ENCODE measurements at places on chromosomes 4 and X. TPM values are rescaled to one million over a fixed set of nuclear protein-coding genes. Genes with fewer than 3 reads are reported as not detected.

GRCh38 chr4:183618681-183619080, 40.3 kb downstream of the RWDD4 start:
- H3K36me3 ChIP-seq, result no peaks in the 10 kb centered on the region
- H3K4me3 ChIP-seq, result no peak overlapping the region
- no peaks in the 10 kb centered on the region for H3K27me3 ChIP-seq

DNA sequence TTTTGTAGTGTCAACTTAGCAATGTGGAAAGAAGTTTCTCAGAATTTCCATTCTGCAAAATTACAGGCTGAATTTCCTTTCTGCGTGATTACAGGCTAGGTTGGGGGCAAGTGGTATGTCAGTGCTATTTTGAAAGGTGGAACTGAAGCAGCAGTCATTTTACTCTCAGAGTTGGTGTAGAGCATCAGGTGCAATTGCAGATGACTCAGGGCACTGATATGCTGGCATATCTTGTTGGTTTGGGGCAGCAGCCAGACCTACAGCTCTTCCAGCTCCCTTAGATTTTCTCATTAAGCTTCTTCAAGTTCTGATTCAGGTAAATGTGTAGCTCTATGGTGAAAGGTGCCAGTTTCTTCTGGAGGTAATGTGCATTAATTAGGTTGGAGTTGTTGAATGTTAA, 930.7 kb upstream of the PCDH10 start:
- no peak overlapping the region for H3K4me3 ChIP-seq
- H3K36me3 ChIP-seq, result no peaks in the 10 kb centered on the region
- no peak overlapping the region for H3K27ac ChIP-seq
- no peak for DNase-seq

Gene SSX2B
- not detected for total RNA-seq

DNA sequence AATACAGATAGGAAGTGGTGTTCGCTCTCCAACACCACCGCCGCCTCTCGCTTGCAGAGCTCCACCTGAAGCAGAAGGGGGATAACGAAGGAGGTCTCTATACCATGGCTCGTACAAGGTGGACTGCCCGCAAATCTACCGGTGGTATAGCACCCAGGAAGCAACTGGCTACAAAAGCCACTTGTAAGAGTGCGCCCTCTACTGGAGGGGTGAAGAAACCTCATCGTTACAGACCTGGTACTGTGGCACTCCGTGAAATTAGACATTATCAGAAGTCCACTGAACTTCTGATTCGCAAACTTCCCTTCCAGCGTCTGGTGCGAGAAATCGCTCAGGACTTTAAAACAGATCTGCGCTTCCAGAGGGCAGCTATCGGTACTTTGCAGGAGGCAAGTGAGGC, 5.2 kb upstream of the BMP15 start:
- H3K36me3 ChIP-seq, result no peaks in the 10 kb centered on the region
- H3K4me1 ChIP-seq, result no peaks in the 10 kb centered on the region
- H3K27me3 ChIP-seq, result no peaks in the 10 kb centered on the region

- no peak overlapping the region for H3K27ac ChIP-seq
- no peak overlapping the region for H3K4me3 ChIP-seq
- H3K36me3 ChIP-seq, result no peaks in the 10 kb centered on the region
These were observed 39.7 kb upstream of the SHOX start for GRCh38 chrX:590693-591404.

DNA sequence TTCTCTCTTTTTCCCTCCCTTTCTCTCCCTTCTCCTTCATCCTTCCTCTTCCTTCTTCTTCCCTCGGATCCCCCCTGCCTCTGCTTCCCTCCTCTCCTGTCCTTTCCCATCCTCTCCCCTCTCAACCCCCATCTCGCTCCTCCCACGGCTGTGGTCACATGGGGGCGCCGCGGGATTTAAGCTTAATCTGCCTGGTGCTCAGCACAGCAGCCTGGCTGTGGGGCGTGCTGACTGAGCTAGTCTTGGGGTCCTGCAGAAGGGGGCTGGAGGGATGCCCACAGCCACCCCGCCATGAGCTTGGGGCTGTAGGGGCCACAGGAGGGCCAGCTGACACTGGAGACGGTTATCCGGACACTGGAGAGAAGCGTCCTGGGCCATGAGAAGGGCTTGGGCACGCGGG, 10.7 kb downstream of the SMIM10L2A start:
- H3K36me3 ChIP-seq, result no peaks in the 10 kb centered on the region
- no peak overlapping the region for H3K27ac ChIP-seq
- H3K4me3 ChIP-seq, result no peak overlapping the region
- no peaks in the 10 kb centered on the region for H3K27me3 ChIP-seq
- no peaks in the 10 kb centered on the region for H3K4me1 ChIP-seq

- H3K4me1 ChIP-seq, result no peaks in the 10 kb centered on the region
- no peak overlapping the region for H3K27ac ChIP-seq
- no peaks in the 10 kb centered on the region for H3K36me3 ChIP-seq
- no peak overlapping the region for H3K4me3 ChIP-seq
These were observed 759.7 kb upstream of the MAGEB2 start for GRCh38 chrX:29455702-29456101.

Gene TMEM35A
- total RNA-seq, result 0.26 TPM

Gene PDGFRA
- total RNA-seq, result 56.0 TPM

Gene TEX13B
- not detected for total RNA-seq

DNA sequence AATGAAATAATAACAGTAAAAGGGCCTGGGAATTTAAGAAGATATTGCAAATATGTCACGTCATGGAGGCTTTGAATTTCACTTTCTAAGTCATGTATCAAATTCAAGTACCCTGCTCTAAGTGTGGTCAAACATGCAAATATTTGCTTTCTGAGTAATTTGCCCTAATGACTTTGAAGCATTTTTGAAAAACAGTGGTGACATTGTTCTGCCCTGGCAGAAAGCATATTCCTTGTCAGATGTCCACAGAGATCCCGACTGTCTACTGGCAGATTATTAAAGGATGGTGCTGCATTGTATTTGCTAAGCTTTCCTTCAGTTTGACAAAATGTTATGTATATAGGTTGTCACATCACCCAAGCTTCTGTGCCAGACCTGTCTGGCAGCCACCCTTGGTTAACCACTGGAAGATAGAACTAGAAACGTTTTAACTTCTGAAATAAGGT, 92.5 kb downstream of the ANK2 start:
- no peaks in the 10 kb centered on the region for H3K36me3 ChIP-seq
- H3K27me3 ChIP-seq, result no peaks in the 10 kb centered on the region
- H3K4me3 ChIP-seq, result no peak overlapping the region

DNA sequence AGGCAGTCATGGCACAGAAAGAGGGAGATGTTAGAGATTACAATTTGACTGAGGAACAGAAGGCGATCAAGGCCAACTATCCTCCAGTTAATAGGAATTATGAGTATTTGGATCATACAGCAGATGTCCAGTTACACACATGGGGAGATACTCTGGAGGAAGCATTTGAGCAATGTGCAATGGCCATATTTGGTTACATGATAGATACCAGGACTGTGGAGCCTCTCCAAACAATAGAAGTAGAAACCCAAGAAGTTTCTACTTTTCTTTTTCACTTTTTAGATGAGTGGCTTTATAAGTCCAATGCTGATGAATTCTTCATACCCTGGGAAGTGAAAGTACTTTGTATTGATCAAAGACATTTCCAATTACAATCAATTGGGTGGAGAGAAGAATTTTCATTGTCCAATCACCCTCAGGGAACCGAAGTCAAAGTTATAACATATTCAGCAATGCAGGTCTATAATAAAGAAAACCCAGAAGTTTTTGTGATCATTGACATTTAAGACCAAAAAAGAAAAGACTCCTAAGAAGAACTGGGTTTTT, 139.1 kb downstream of the MAB21L2 start:
- no peak for DNase-seq
- no peaks in the 10 kb centered on the region for H3K27me3 ChIP-seq
- H3K27ac ChIP-seq, result no peak overlapping the region
- H3K4me1 ChIP-seq, result peaks cover 39% of the 10 kb centered on the region

Gene GLUD2
- total RNA-seq, result 3.1 TPM

GRCh38 chr4:151567056-151567455, 158.1 kb downstream of the FHIP1A start:
- H3K27me3 ChIP-seq, result no peaks in the 10 kb centered on the region
- no peaks in the 10 kb centered on the region for H3K36me3 ChIP-seq
- H3K4me3 ChIP-seq, result no peak overlapping the region

GRCh38 chr4:147963839-147964238, 232.0 kb downstream of the ARHGAP10 start:
- DNase-seq, result no peak
- H3K4me1 ChIP-seq, result no peaks in the 10 kb centered on the region
- H3K27ac ChIP-seq, result no peak overlapping the region
- no peaks in the 10 kb centered on the region for H3K36me3 ChIP-seq

DNA sequence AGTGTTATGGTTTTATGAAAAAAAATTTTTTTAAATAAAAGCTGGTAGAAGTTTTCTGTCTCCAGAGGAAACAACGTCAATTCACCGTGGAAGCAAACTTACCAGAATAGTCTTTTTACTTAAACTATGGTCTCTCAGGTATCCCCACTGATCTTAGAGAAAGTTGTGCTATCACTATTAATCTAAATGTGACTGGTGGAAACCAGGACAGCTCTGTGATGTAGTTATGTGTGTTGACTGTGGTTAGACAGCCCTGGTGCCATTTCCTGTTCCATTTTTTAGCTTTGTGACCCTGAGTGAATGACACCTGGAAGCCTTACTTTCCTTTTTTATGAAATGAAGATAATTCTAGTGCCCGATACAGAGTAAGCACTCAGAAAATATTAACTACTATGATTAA, 111.8 kb upstream of the HUWE1 start:
- no peak for DNase-seq
- no peaks in the 10 kb centered on the region for H3K4me1 ChIP-seq
- H3K36me3 ChIP-seq, result no peaks in the 10 kb centered on the region
- no peak overlapping the region for H3K27ac ChIP-seq

- no peak overlapping the region for H3K4me3 ChIP-seq
- H3K36me3 ChIP-seq, result no peaks in the 10 kb centered on the region
- H3K4me1 ChIP-seq, result no peaks in the 10 kb centered on the region
- no peak for DNase-seq
- H3K27me3 ChIP-seq, result no peaks in the 10 kb centered on the region
These were observed 8.7 kb downstream of the TIMP1 start for GRCh38 chrX:47590984-47591383.

- DNase-seq, result no peak
- no peak overlapping the region for H3K27ac ChIP-seq
- H3K4me3 ChIP-seq, result no peak overlapping the region
- no peaks in the 10 kb centered on the region for H3K36me3 ChIP-seq
These were observed 55.0 kb downstream of the ATP11C start for GRCh38 chrX:139877710-139878414.

Gene DSPP
- total RNA-seq, result not detected

DNA sequence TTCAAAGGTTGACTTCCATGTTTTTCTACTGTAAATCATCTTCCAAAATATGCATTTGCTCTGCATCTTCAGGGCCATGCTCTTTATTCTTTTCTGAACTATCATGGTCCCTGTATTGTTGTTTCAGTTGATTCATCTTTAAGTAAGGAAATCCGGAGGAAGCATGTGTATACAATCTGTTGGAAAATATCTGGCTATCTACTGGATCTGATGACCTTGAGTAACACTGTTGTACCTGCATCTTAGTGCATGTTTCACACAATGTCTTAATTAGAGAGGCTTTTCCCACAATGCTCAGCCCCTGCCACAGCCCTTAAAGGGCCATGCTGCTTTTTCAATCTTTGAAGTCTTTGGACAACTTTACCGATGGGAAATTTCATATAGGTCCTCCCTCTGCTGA, 61.8 kb upstream of the SH3RF1 start:
- no peaks in the 10 kb centered on the region for H3K36me3 ChIP-seq
- H3K4me3 ChIP-seq, result no peak overlapping the region
- H3K27ac ChIP-seq, result no peak overlapping the region

Gene PNMA6F
- total RNA-seq, result not detected

DNA sequence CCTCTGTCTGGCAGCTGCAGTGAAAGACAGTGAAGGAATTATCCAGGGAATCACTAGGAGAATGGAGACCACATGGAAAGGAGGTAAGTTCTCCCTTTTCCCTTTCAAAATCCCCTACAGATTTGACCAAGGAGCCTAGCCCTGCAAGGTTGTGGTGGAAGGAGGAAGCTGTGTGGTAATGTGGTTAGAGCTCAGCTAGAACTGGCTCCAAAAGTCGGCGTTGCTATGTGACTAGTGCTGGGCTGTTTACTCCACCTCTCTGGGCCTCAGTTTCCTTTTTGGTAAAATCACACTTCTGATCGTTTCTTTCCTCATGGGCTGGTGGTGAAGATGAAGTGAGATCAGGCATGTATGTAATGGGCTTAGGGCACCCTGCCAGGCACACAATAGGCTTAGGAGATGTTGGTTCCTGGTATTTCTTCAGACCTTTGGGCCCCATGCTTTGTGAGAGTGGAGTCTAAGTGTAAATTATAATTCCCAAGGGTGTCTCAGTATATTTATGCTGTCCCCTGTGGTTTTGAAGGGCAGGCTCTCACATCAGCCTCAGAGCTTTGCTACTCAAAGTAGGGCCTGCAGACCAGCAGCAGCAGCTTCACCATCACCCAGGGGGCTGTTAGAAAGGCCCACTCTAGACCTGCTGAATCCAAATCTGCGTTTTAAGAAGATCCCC, 183.7 kb upstream of the BCOR start:
- no peak overlapping the region for H3K4me3 ChIP-seq
- H3K27me3 ChIP-seq, result no peaks in the 10 kb centered on the region
- no peak overlapping the region for H3K27ac ChIP-seq

DNA sequence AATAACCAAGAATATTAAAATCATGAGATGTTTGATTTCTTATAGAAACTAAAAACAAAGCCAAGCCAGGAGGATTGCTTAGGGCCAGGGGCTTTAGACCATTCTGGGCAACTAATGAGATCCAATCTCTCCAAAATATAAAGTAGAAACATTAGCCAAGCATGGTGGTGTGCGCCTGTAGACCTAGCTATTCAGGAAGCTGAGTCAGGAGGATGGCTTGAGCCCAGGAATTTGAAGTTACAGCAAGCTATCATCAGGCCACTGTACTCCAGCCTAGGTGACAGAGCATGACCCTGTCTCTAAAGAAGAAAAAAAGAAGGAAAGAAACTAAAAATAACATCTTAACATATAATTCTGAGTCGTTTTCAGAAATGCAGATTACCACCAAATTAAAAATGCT, 96.7 kb downstream of the NAF1 start:
- H3K27me3 ChIP-seq, result no peaks in the 10 kb centered on the region
- H3K36me3 ChIP-seq, result no peaks in the 10 kb centered on the region
- H3K27ac ChIP-seq, result no peak overlapping the region
- H3K4me3 ChIP-seq, result no peak overlapping the region
- no peaks in the 10 kb centered on the region for H3K4me1 ChIP-seq

- DNase-seq, result no peak
- H3K36me3 ChIP-seq, result no peaks in the 10 kb centered on the region
- H3K4me3 ChIP-seq, result no peak overlapping the region
- no peak overlapping the region for H3K27ac ChIP-seq
- H3K4me1 ChIP-seq, result no peaks in the 10 kb centered on the region
These were observed 223.6 kb downstream of the PALLD start for GRCh38 chr4:168720396-168720900.

Gene ASB12
- total RNA-seq, result not detected

Gene CT45A10
- total RNA-seq, result not detected

Gene SASH3
- total RNA-seq, result 3.6 TPM

- H3K4me1 ChIP-seq, result no peaks in the 10 kb centered on the region
- no peak for DNase-seq
- no peaks in the 10 kb centered on the region for H3K36me3 ChIP-seq
- H3K27me3 ChIP-seq, result no peaks in the 10 kb centered on the region
- H3K27ac ChIP-seq, result no peak overlapping the region
- no peak overlapping the region for H3K4me3 ChIP-seq
These were observed 696.4 kb downstream of the DMD start for GRCh38 chrX:32514986-32515385.
